ENCODE measurements at places on chromosomes 1 and 21.

GRCh38 chr1:227942021-227942715, 5.6 kb downstream of the WNT9A start:
- DNase-seq, result no peak

DNA sequence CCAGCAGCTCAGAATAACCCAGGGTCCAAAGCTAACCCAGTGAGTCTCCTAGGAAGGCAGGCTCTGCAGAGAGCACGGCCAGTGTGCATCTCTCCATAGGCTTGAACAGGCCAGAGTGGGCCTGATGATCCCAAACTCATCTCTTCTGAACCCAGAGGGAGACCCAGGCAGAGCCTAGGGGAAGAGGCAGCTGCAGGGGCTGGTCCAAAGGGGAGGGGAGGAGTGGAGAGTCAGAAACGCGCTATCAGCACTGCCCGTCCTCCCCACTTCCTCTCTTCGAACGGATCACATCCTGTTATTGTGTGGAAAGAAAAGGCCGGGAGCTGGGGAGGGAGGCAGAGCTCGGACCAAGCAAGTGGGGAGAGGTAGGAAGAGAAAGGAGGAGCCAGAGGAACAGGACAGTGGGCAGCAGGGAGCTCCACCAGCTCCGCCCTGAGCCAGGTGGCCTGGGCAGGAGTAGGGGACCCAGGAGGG, 20.2 kb downstream of the TAL1 start:
- DNase-seq, result no peak

GRCh38 chr1:229953736-229954326, 113.2 kb upstream of the GALNT2 start:
- DNase-seq, result no peak

GRCh38 chr21:45475004-45475685, 67.1 kb downstream of the SLC19A1 start:
- DNase-seq, result no peak

GRCh38 chr1:60583696-60584095, 498.7 kb upstream of the NFIA start:
- no peak for DNase-seq

DNA sequence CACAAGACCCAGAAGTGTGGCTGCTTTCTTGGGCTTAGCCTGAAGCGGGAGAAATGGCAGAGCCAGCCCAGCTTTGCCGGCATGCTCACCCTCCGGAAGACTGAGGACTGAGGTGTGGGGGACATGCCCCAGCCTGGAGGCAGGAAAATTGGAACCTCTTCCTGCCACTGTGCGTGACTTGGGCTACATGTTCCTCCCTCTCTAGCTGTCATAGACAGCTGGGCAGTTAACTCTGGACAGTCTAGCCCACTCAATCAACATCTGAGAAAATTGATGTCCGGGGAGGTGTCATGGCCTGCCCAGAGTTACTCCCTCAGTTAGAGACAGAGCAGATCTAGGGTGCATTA, 59.7 kb downstream of the UBE2T start:
- no peak for DNase-seq

DNA sequence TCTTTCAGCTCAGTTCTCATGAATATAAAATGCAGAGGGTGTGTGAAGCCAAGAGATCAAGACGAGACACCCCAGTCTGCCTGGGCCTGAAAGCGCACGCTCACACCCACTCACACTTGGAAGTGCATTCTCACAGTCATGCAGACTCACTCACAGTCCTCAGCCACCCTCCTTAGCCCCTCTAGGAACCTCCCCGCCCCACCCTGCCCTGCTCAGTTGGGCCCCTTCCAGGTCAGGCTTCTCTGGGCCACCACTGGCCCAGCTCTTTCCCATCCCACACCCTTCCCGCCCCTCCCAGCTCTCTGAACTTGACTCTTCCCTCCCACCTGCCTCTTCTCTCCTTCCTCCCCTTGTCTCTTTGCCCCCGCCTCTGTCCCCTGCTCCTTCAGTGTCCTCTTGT, 93.8 kb downstream of the EPHB2 start:
- DNase-seq, result no peak

DNA sequence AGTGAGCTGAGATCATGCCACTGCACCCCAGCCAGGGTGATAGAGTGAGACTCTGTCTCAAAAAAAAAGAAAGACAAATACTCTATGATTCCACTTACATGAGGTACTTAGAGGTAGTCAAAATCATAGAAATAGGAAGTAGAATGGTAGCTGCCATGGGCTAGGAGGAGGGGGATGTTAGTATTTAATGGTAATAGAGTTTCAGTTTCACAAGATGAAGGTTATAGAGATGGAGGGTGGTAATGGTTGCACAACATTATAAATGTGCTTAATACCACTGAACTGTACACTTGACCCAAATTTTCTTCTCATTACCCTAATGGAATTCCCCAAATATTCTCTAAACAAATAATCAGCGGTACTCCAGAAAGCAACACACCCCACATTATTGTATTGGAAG, 12.8 kb downstream of the EIF2B3 start:
- DNase-seq, result no peak

DNA sequence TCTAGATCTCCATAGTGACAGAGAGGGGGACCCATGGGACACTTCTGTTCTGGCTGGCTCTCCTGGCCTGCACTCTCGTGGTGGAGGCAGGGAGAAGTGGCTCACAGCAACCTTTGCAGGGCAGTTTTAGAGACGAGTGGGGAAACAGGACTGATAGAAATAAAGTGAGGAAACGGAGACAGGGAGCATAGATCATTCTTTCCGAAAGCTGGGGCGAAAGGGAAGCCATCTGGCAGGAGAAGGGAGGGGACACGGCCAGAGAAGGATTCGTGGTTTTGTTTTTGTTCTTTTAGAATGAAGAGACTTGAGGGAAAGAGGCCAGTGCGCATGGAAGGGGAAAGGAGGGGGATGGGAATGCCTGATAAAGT, 3.5 kb downstream of the TIE1 start:
- DNase-seq, result no peak

DNA sequence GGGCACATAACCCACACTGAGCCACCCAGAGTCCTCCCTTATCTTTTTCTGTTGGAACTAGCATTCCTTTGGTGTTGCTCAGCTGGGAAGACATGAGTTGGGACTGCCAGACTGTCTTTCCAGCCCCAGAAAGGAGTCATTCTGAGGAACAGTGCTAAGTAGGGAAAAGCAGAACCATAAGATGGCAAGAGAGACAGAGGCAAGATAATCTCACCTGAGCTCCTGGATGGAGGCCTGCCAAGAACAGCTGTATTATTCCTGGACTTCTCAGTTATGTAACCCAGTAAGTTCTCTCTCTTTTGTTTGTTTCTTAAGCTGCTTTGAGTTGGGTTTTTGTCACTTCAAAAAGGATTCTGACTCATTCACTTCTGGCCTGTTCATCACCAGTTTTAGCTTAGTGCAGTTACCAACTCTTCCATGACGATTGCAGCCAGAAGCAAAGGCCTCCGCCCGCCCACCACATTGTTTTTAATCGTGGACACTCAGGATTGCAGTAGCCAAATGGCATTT, 134.4 kb downstream of the OMA1 start:
- DNase-seq, result no peak

DNA sequence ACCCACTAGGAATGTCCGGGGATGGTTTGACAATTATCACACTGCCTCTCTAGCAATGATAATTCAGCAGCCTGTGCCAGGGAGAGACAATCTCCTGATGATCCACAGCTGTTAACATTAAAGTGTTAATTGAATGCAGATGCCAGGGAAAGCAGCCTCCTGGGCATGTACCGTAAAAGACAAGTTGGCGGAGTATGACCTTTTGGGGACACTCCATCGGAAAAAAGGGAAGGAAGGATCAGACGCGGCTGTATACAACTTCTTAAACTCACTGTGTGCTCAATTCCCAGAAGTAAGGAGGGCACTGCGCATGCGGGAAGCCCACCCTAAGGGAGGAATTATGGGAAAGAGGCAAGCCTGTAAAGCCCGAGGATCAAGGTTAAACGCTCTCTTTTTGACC, 62.6 kb downstream of the MAP3K7CL start:
- DNase-seq, result no peak

DNA sequence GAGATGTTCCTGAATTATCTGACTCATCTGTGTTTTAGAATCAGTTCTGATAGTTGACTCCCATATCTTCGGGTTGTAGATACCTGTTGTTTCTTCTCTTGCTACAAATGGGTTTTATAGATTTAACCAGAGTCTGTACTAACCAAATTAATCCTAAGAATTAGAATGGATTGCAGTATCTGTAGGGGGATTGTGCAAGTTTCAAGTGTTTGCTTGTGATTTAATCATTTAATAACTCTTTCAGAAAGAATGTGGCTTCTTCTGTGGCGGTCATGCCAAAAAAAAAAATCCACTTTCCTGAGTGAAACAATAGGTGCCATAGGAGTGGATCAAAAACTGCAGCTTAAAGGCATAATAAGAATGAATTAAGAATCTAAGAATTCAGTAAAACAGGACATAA, 9.4 kb downstream of the IPO9 start:
- no peak for DNase-seq

DNA sequence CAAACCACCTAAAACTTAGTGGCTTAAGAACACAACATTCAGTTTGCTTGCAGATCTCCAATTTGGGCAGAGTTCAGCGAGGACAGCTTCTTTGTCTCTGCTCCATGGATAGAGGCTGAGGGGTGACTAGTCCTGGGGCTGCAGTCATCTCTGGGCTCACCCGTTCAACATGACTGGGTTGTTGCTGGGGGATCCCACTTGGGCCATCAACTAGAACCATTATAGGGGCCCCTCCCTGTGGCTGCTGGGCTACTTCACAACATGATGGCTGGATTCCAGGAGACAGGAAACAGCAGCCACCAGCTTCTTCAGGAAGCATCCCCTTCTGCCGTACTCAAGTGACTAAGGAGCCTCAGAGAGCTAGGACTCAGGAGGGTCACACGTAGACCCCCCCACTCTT, 140.9 kb downstream of the RHOU start:
- DNase-seq, result no peak

- no peak for DNase-seq
Observed at GRCh38 chr1:183699616-183700160, 46.6 kb upstream of the APOBEC4 start.

DNA sequence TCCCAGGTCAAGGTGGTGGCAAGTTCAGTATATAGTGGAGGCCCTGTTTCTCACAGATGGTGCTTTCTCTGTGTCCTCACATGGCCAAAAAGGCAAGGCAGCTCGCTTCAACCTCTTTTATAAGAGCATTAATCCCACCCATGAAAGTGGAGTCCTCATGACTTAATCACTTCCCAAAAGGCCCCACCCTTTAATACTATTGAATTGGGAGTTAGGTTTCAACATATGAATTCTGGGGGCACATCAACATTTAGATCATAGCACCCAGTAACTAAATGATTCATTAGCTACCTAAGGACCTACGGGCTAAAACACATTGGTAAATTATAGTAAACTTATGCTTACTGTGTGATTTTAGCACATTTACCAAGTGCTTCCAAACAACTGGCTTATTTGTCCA, 317.9 kb downstream of the LTN1 start:
- DNase-seq, result no peak

- DNase-seq, result no peak
Observed at GRCh38 chr21:42652527-42653230, 742 bp upstream of the PDE9A start.

- no peak for DNase-seq
Observed at GRCh38 chr1:9331558-9332346, 39.1 kb downstream of the SPSB1 start.

DNA sequence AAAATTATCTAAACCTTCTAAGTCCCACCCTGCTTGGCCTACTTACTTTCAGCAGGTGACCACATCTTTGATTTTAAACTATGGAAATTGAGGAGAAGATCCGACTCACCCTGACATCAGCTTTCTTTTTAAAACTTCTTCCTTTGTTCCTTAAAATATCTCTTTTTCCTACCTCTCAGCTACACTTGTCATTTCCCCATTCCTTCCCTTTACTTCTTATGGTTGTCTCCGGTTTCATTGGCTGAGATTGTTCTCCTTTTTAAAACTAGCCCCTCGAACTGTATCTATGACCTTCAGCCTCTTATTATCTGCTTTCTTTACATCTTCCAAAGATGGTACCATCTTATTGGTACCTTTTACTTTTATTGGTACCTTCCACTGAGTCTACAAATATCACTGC, 87.8 kb upstream of the NRIP1 start:
- no peak for DNase-seq

GRCh38 chr1:154972213-154972516, 1.6 kb upstream of the SHC1 start:
- DNase-seq, result no peak

DNA sequence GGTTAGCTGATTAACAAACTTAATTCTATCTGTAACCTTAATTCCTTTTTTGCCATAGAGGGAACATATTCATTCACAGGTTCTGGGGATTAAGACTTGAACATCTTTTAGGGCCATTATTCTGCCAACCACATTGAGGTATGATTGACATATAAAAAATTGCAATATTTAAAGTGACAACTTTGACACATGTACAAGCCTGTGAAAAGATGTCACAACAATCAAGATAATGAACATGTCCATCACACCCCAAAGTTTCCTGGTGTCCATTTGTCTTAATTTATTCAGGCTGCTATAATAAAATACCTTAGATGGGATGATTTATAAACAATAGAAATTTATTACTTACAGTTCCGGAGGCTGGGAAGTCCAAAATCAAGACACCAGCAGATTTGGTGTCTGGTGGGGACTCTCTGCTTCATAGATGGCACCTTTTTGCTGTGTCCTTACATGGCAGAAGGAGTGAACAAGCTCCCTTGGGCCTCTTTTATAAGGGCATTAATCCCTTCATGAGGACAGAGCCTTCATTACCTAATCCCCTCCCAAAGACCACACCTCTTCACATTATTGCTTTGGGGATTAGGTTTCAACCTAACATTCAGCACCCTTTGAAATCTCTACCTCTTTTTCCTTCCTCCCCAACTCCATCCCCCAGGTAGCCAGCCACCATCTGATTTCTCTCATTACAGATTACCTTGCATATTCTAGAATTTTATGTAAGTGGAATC, 33.0 kb upstream of the TP53BP2 start:
- no peak for DNase-seq

GRCh38 chr1:55712148-55712547, 497.0 kb upstream of the USP24 start:
- no peak for DNase-seq

DNA sequence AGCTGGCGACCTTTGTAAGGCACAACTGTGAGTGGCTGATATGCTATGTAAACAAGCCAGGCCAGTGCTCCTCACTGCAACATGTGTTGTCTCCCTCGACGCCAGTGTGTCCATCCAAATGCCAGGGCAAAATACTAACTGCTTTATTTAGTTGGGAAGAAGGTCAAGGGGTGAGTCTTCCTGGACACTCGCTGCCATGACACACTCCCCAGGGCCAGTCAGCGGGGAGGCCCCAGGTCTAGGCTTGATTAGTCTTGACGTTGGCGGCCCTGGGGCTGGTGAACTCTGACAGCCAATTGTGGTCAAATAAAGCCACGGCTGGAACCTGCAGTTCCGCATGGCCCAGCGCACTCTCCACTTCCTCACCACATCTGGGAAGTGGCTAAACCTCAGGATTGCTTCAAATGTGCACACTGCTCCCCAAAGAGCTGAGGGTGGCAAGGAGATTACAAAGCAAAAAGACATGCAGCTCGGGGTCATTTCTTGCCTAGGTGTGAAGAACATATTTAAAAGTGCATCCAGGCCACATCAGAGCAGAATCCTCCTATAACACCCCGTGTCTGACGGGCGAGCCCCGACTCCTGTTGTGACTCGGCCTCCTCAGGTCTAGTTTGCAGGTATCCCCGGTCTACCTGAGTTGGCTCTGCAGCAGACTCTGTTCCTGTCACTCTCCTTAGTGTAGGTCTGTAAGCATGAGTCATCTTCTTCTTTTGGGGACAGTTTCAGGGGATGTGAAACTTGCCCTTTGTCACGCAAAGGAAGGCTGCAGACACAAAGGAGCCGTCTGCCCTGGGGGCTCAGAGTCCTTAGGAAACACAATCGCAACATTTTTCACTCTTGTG, 183.5 kb downstream of the RUNX1 start:
- peak; percentile 6 for DNase-seq

- DNase-seq, result no peak
Observed at GRCh38 chr1:11285883-11286734, 13.1 kb downstream of the UBIAD1 start.
